GM04503 (cell line): ENCODE measurements at places on chromosomes 11 and 22.

- no peak for DNase-seq
Measured at GRCh38 chr22:44193535-44193891, 12.8 kb downstream of the PARVG start.

- no peak for DNase-seq
Measured at GRCh38 chr11:34626393-34626792, 5.5 kb downstream of the EHF start.

DNA sequence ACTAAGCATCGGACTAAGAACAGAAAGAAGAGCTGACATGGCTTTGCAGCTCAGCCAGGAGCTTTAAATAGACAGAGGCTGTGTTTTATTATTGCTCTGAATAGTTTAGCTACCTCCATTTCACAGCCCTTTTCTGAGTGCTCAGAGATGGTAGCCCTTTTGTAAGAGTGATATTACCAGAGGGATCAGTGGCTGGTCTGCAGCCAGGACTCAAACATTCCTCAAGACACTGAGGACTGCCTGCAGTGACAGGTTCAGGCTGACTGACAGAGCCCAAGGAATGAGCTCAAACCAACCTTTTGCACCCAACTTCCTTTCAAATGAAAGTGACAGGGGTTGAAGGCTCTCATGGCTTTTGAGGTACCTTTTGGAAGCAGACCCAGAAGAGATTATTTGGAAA is 189.0 kb downstream of the DDX10 start:
- no peak for DNase-seq

DNA sequence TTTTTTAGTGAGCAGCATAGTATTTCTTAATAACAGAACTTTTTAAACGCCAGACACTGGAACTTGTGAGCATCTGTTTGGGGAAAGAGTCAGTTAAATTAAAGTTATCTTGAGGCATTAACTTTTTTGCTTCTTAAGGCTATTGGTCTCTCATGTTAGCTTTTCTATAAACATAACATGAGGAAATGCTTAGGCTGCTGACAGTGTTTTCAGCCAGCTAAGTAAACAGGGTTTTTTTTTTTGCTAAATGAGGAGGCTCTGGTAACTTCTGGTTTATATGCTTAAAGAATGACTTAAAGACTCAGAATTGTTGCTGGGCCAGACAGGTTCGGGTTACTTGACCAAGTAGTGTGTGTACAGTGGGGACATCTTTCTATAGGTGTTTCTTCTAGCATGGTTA is 95.8 kb upstream of the ALKBH3 start:
- DNase-seq: no peak

DNA sequence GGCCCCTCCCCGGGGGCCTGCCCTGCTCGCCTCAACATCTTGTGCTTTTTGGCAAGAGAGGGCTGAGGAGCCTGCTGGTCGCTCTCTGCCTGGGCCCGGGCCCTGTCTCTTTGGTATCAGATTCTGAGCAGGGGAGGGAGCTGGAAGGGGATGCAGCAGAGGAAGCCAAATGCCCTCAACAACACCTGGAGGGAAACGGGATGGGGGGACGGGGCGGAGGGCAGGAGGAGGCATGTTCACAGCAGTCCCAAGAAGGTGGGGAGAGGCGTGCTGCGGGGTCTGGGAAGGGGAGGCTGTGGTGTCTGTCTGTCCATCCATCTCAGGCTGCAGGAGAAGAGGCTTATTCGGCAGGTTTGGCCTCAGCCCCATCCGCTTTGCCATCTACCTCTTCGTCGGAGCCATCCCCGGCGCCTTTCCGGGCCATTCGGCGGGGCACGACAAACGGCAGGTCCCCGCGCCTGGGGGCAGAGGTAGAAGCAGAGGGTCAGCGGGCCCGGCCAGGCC is 29.4 kb downstream of the APOL1 start:
- DNase-seq: no peak

DNA sequence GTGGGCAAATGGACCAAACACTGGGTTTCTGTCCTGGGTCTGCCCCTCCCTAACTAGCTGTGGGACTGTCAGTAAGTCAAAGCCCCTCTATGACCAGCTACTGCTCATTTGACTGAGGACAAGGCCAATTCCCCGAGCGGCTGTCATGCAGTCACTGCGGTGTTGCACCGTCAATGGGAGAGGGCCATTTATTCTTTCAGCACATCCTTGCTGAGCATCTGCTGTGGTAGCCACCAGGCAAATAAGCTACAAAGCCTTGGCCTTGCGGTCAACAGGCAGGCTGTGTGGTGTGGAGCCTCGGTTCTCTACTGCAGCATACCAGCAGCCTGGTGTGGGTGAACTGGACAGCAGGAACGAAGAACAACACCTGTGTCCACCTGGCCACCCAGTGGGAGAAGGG is 25.8 kb upstream of the SERPIND1 start:
- DNase-seq: no peak

GRCh38 chr22:40446203-40446602 is 75.8 kb downstream of the SGSM3 start:
- DNase-seq: no peak
